AG04449 (cell line): ENCODE measurements at places on chromosomes 12 and 14.

- DNase-seq, result no peak
Measured at GRCh38 chr12:5997260-5997659, 52.2 kb upstream of the ANO2 start.

DNA sequence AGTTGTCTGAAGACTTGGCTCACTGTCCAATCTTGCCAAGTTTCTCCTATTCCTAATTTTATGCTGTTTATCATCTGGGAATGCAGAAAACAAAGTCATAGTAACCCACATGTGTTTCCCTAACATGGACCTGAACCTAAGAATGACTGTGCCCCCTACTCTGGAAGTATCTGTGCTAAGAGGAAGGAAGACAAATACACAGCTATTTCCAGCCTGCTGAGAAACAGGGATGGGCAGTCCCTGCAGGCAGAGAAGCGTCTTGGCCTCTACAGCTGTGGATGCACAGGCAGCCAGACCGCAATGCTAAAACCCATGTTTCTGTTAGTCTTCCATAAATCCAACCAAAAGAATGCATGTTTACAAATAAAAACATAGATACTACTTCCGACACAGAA is 56.2 kb downstream of the DUSP16 start:
- no peak for DNase-seq

GRCh38 chr12:42812086-42812485 is 222.5 kb upstream of the PRICKLE1 start:
- no peak for DNase-seq

DNA sequence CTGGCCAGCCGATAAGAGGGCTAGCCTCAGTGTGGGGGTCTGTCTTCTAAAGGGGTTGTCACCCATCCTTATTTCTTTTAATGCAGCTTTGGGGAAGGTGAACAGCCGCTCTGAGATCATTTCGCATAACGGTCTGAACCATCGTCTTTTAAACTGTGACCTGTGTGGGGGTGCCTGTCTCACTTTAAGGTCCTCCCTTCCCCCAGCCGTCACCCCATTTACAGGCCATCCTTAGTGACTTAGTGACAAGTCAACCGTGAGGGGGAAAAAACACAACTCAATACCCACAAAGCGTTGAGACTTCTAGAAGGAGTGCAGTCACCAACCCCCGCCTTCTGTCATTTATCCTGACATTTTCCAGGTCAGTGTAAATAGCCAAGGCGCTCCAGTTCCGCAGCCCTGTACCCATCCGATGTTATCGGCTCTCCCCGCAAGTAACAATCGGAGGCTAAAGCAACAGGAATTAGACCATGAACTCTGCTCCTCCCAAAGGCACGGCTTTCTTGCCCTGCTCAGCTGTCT is 505 bp upstream of the DENND5B start:
- DNase-seq, result no peak

DNA sequence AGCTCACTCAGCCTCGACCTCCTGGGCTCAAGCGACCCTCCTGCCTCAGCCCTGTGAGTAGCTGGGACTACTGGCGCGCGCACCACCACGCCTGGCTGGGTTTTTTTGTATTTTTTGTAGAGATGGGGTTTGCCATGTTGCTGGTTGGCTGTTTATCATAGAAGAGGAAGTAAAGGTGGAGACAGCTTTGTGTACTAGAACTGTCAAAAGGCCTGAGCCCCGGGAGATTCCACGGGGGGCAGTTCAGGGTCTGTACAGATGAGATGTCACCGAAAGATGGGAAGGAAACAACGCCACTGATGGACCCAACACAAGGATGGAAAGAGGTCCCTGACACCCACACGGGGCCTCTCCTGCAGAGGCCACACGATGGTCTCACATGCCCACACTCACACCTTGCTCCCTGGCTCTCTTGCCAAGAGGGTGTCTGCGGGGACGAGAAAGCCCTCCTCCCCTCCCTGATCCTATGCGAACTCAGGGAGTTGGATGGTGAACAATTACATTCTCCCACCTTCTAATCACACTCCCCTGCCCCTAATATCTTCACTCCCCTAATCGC is 66.6 kb downstream of the KDM2B start:
- no peak for DNase-seq
